ENCODE measurements at places on chromosomes 4 and X. TPM values are rescaled to one million over a fixed set of nuclear protein-coding genes. Genes with fewer than 3 reads are reported as not detected.
A peak's percentile ranks its signal among the peaks of the same experiment; 100 is the strongest.

MAGEA6 gene
- not detected for total RNA-seq

PASD1 gene
- total RNA-seq, result not detected

AFM gene
- total RNA-seq, result not detected

DNA sequence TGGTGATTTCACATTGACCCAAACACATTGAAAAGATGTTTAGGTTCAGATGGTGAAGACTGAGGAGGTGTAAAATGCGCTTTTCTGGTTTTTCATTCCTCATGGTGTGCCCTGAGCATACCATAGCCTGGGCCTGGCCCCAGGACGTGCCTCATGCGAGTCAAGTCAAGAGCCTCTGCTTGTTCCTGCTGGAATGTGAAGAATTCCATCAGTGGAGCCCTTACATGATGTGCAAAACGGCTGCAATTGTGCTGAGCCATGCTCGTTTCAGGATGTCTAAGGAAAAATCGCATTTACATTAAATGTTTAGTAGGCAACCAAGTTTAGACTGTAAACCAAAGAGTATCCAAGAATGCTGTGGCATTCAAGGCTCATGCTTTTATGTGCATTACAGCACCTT, 34.9 kb downstream of the GYG2 start:
- H3K4me1 ChIP-seq, result peaks cover 21% of the 10 kb centered on the region
- peak overlapping the region; percentile 90 for H3K27ac ChIP-seq
- H3K27me3 ChIP-seq, result no peaks in the 10 kb centered on the region
- no peak overlapping the region for H3K4me3 ChIP-seq
- H3K36me3 ChIP-seq, result peaks cover 51% of the 10 kb centered on the region
- no peak for DNase-seq

- peaks cover 4% of the 10 kb centered on the region for H3K36me3 ChIP-seq
- no peaks in the 10 kb centered on the region for H3K27me3 ChIP-seq
- H3K4me1 ChIP-seq, result no peaks in the 10 kb centered on the region
- H3K4me3 ChIP-seq, result no peak overlapping the region
These were observed 141.2 kb downstream of the CXXC4 start for GRCh38 chr4:104353481-104353880.

DNA sequence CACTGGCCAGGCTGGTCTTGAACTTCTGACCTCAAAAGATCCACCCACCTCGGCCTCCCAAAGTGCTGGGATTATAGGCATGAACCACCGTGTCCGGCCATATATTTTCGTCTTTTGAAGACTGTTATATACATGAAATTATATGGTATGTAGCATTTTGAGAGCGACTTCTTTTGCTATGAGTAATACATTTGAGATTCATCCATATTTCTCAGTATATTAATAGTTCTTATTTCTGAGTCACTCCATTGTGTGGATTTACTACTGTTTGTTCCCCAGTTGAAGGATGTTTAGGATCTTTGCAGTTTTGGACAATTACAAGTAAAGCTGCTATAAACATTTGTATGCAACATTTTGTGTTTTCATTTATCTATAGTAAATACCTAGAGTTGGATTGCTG, 34.9 kb downstream of the GNL3L start:
- peaks cover 28% of the 10 kb centered on the region for H3K36me3 ChIP-seq
- H3K27ac ChIP-seq, result no peak overlapping the region
- H3K27me3 ChIP-seq, result no peaks in the 10 kb centered on the region
- DNase-seq, result no peak
- no peaks in the 10 kb centered on the region for H3K4me1 ChIP-seq
- no peak overlapping the region for H3K4me3 ChIP-seq

DNA sequence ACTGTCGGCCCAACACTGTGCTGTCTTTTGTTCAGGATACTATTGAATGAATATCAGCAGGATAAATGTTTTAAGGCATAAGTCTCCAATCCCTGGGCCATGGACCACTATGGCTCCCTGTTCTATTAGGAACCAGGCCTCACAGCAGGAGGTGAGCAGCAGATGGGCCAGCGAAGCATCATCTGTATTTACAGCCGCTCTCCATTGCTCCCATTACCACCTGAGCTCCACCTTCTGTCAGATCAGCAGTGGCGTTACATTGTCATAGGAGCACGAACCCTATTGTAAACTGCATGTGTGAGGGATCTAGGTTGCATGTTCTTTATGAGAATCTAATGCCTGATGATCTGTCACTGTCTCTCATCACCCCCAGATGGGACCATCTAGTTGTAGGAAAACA, 3.7 kb upstream of the APLN start:
- H3K4me3 ChIP-seq, result no peak overlapping the region
- peaks cover 20% of the 10 kb centered on the region for H3K27me3 ChIP-seq
- H3K36me3 ChIP-seq, result no peaks in the 10 kb centered on the region
- DNase-seq, result no peak
- H3K27ac ChIP-seq, result no peak overlapping the region
- H3K4me1 ChIP-seq, result peaks cover 8% of the 10 kb centered on the region

DNA sequence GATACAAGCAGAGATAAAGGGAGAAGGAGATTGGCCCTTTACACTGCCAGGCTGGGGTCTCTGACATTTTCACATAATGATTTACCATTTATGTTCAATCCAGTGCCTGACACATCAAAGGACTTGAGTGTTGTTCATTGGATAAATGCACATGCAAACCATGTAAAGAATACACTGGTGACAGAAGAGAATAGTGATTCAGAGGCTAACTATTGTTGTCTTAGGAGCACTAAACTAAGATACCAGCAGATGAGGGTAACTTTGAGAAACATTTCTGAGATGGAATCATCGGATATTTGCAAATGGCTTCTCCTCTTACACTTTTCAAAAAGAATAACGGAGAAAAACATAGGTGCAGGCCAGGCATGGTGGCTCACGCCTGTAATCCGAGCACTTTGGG, 67.3 kb upstream of the HHIP start:
- H3K4me3 ChIP-seq, result no peak overlapping the region
- no peak for DNase-seq
- H3K27me3 ChIP-seq, result no peaks in the 10 kb centered on the region
- no peaks in the 10 kb centered on the region for H3K36me3 ChIP-seq

GRCh38 chrX:2351999-2352995, 148.5 kb downstream of the DHRSX start:
- H3K4me1 ChIP-seq, result no peaks in the 10 kb centered on the region
- no peaks in the 10 kb centered on the region for H3K27me3 ChIP-seq
- H3K36me3 ChIP-seq, result peaks cover 17% of the 10 kb centered on the region
- H3K27ac ChIP-seq, result no peak overlapping the region

DNA sequence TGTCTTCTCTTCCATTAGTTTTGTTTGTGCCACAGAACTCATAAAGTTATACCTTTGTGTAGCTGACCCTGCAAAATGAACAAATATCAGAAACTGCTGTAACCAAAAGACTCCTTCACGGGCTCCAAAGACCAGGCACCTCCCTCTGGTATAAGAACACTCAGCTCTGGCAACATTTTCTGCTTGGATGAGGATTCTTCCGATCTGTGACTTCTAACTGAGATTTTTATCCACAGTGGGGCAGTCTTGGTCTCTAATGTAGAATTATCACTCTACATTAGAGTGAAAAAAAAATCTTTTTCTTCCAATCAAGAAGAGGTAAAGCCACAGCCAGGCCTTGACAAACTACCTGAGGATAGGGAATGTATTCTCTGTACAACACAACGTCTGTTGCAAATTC, 38.5 kb upstream of the PRSS48 start:
- H3K27ac ChIP-seq, result peak overlapping the region; percentile 58
- peaks cover 12% of the 10 kb centered on the region for H3K4me1 ChIP-seq
- H3K4me3 ChIP-seq, result no peak overlapping the region
- H3K36me3 ChIP-seq, result peaks cover 2% of the 10 kb centered on the region
- H3K27me3 ChIP-seq, result no peaks in the 10 kb centered on the region

DNA sequence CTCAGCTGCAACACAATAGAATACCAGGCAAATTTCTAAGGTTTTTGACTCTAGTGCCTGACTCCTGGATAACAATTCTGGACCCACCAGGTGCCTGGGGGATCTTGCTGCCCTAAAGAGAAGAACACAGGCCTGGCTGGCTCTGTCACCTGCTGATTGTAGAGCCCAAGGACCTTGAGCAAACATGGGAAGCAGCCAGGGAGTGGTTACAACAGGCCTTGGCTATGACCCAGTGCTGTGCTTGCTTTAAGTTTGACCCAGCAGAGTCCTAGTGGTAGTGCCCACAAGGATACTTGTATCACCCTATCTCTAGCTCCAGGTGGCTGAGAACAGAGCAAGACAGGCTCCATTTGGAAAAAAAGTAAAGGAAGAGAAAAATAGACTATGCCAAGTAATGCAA, 176.8 kb upstream of the DCAF12L2 start:
- H3K27ac ChIP-seq, result no peak overlapping the region
- no peaks in the 10 kb centered on the region for H3K27me3 ChIP-seq
- no peak overlapping the region for H3K4me3 ChIP-seq
- H3K36me3 ChIP-seq, result peaks cover 16% of the 10 kb centered on the region
- no peak for DNase-seq

DNA sequence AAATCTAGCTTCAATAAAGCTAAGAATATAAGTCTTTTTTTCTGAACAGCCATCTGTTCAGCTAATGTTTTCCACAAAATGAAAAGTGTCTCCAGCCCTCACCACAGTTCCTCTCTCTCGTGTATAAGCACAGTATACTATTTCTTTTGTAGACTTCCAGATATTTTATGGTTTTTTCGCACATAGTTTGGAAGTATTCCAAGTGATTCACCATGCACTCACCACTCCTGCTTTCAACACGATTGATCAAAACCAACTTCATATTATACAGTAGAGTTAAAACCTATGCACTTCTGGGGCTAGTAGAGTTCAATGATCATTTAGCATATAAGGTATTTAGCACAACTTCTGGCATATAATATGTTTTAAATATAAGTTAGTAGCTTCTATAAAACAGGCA, 105.8 kb upstream of the DCAF12L1 start:
- H3K4me3 ChIP-seq, result no peak overlapping the region
- no peak for DNase-seq
- no peak overlapping the region for H3K27ac ChIP-seq
- H3K36me3 ChIP-seq, result no peaks in the 10 kb centered on the region
- no peaks in the 10 kb centered on the region for H3K27me3 ChIP-seq
- H3K4me1 ChIP-seq, result no peaks in the 10 kb centered on the region

GRCh38 chr4:170428929-170429328, 339.2 kb upstream of the AADAT start:
- H3K27ac ChIP-seq, result no peak overlapping the region
- H3K4me3 ChIP-seq, result no peak overlapping the region
- no peaks in the 10 kb centered on the region for H3K4me1 ChIP-seq
- no peaks in the 10 kb centered on the region for H3K27me3 ChIP-seq

DNA sequence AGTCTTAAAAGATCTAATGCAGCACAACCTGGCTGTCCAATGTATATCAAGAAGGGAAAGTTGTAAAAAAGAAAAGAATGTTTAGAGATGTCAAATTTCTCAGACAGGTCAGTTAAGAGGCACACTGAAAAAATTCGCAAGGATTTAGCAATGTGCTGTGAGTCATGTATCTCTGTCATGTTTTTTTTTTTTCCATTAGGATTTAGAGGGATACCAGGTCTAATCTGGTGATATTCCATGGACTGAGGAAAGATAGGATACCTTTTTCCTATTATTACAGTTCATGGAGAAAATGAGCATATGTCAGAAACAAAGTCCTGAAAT, 815.4 kb upstream of the PCDH10 start:
- no peaks in the 10 kb centered on the region for H3K27me3 ChIP-seq
- no peak overlapping the region for H3K4me3 ChIP-seq

GRCh38 chrX:39670281-39670680, 427.5 kb downstream of the BCOR start:
- H3K4me1 ChIP-seq, result peaks cover 13% of the 10 kb centered on the region
- H3K27me3 ChIP-seq, result no peaks in the 10 kb centered on the region
- no peak overlapping the region for H3K4me3 ChIP-seq
- no peak overlapping the region for H3K27ac ChIP-seq

- H3K4me3 ChIP-seq, result no peak overlapping the region
- no peaks in the 10 kb centered on the region for H3K36me3 ChIP-seq
- peaks cover 21% of the 10 kb centered on the region for H3K27me3 ChIP-seq
- DNase-seq, result no peak
These were observed 6.0 kb downstream of the EREG start for GRCh38 chr4:74370912-74371311.

DNA sequence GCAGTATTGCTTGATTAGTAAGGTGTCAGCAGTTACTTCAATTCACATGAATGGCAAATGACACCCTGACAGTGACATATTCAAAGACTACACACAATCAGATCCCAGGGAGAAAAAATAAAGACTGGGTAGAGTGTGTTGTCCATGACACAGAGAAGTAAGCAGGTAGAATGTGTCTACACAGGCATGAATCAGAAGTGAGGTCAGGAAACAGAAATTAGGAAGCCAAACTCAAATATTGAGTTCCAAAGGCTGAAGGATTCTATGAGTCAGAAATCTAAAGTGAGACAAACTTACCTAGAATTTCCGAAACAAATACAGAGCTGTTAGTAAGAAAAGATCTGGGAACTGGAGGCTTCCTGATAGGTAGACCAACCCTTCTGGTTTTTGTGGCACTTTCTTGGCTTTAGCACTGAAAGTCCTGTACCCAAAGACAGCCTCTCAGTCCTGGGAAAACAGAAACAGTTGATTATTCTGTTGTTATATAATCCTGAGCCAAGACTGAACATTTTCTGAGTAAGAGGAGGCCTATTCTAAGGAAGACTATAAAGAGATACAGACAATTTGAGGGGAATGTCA, 24.3 kb upstream of the GLRA2 start:
- H3K4me1 ChIP-seq, result peaks cover 11% of the 10 kb centered on the region
- H3K27me3 ChIP-seq, result no peaks in the 10 kb centered on the region
- DNase-seq, result no peak
- no peaks in the 10 kb centered on the region for H3K36me3 ChIP-seq
- no peak overlapping the region for H3K27ac ChIP-seq

- no peak overlapping the region for H3K27ac ChIP-seq
- H3K4me1 ChIP-seq, result peaks cover 29% of the 10 kb centered on the region
- no peak for DNase-seq
These were observed 13.2 kb downstream of the RTL8B start for GRCh38 chrX:135009057-135009610.

DNA sequence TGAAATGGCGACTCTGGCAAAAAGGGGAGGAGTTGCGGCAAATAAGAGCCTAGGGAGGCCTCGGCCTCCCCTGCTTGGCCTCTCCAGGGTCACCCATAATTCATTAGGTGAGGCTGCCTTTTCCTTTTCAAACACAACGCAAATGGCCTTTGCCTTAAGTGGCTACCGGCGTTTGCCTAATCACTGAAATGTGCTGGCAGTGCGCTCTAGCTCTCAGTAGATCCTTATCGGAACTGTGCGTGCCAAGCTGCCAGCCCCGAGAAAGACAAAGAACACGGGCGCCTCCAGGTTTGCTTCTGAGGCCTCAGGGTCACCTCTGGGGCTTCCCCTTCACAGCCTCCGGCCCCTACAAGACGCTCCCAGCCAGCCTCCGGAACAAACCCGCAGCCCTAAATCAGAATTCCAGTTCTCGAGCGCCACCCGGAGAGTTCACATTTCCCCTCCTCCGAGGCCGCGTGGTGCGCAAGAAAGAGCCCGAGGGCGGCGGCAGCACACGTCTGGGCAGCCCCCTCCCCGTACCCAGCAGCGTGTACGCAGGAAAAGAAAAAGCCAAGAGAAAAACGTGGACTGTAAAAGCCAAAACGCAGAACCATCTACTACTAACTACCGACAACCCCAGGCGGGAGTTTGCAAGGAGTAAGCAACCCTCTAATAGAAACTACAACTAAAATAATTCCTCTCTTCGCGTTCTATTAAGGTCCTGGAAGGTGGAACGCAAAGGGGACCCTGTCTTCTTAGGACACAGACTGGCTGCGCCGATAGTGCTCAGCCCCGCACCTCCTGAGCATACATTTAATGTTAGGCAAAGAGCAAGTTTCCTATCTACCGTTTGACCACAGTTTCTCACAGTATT, 76.5 kb upstream of the BCOR start:
- H3K4me3 ChIP-seq, result peak overlapping the region; percentile 62
- DNase-seq, result no peak
- H3K27ac ChIP-seq, result peak overlapping the region; percentile 98
- H3K27me3 ChIP-seq, result no peaks in the 10 kb centered on the region
- peaks cover 41% of the 10 kb centered on the region for H3K4me1 ChIP-seq

Measured in mesothelial cell of epicardium (in vitro differentiated cells).